Stimulated activated CD4-positive, alpha-beta T cell treated with anti-CD3 and anti-CD28 coated beads, Interleukin-1b, Interleukin-23, amount 100 ng/mL, for 1 hour (primary cell): ENCODE measurements at places on chromosomes 7 and 10.
A peak's percentile ranks its signal among the peaks of the same experiment; 100 is the strongest.

DNA sequence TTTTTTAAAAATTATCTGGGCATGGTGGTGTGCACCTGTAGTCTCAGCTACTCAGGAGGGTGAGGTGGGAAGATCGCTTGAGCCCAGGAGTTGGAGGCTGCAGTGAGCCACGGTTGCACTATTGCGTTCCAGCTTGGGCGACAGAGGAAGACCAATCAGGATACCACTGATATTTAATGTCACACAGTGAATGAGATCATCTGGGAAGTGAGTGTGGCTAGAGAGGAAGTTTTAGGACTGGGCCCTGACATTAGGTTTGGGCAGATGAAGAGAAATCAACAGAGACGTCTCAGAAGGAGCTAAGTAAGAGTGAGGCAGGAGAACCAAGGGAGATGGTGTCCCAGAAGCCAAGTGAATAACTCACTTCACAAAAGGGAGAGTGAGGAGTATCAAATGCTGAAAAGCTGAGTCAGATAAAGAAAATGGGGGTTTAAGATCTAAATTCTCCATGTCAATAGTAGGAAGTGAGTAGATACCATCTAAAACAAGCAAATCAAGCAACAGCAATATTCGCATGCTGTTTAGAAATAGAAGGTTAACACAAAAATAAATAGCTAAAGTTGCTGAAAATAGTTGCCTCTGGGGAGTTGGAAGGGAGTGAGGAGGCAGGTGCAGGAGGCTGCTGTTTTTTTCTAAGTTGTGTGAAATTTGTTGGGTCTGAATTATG is 11.5 kb downstream of the PILRA start:
- no peak for DNase-seq

GRCh38 chr7:100825751-100826513 is 1.4 kb downstream of the EPHB4 start:
- no peak for DNase-seq

DNA sequence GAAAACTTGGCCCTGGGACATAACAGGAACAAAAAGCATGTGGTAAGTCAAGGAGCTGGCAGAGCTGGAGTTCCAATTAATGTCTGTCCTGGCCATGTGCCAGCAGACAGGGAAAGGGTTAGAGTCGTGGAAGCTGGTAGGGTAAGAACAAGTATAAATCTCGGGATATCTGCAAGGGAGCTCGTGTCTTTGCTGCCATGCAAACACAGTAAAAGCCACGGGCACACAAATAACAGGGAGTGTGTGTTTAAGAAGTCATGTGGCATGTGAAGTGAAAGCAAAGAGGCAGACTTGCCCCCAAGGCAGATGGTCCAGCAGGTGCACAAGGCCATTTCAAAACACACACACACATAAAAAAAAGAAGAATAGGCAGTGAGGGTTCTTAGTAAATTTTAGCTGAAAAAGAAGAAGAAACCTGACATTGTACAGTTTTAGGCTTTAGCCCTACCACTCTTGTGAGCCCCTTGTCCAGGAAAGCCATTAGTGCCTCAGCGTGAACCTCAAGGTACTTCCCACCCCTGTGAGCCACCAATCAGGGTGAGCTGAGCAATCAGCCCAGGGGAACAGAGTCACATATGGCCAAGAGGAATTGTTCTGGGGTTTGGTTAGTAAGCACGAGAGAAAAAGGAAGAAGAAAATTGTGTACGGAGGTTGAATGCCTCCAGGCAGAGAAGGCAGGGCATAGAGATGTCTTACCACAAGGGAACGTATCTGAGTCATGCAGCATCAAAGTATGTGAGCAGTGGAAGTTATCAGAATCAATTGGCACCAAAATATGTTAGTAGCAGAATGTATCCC is 32.8 kb upstream of the ARHGAP12 start:
- no peak for DNase-seq

- DNase-seq: peak; percentile 36
These were observed 2.2 kb upstream of the CUX1 start for GRCh38 chr7:101814991-101815825.

DNA sequence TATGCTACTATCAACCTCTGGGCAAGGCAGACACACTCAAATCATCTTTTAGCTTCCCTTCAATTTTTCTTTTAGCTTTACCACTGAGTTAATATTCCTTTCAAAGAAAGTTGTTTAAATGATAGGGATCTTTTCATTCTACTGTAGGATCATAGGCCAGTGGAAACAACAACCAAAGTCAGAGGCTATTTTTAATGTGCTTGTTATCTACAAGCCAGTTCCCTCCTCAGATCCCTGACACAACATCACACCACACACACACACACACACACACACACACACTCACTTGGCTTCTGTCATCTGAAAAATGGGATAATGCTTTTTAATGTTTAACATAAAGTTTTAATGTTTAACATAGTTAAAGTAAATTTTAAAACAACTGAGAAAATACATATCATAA is 106.7 kb upstream of the CAV2 start:
- no peak for DNase-seq

- no peak for DNase-seq
These were observed 172.4 kb downstream of the FZD1 start for GRCh38 chr7:91436655-91437054.

- no peak for DNase-seq
These were observed 17.6 kb downstream of the RSU1 start for GRCh38 chr10:16799621-16800020.

DNA sequence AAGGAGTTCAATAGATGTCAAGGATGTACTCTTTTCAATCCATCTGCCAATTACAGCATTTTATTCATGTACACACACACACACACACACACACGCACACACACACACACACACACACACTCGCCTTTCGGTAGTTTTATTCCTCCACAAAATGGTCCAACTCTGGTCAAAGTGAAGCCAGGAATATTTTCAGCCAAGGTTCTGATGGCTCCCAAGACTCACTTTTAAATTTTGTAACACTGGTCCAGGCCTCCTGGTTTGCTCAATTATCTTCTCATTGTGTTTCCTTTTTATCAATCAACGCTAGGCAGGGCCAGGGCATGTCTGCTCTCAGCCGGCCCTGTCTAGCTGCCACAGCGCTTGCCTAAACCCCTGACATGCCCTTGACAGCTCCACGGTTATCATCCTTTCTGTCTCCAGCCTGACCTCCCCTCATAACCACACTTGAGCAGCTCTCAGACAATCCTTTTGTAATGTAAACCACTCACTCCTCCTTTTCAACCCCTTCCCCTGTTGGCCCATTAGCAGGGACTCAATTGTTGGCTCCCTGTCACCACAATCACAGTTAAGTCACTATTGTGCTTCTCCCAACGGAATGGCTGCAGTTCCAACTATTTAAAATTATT is 115.1 kb downstream of the ICA1 start:
- DNase-seq: no peak

DNA sequence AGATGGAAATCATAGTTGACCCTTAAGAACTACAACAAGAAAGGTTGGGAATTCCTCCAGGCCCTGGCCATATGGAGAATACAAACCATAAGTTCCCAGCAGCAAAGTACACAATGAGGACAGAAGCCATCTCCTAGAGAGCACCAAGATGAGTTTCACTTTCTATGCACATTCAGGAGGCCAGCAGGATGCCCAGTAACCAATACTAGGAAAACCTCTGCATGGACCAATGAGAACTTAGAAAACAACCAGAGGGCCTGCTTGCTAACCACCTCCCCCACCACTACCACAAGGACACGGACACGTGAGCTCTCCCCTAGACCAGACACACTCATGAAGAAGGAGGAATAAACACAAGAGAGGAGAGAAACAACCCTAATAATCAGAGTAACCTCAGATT is 56.3 kb downstream of the IFIT5 start:
- no peak for DNase-seq

DNA sequence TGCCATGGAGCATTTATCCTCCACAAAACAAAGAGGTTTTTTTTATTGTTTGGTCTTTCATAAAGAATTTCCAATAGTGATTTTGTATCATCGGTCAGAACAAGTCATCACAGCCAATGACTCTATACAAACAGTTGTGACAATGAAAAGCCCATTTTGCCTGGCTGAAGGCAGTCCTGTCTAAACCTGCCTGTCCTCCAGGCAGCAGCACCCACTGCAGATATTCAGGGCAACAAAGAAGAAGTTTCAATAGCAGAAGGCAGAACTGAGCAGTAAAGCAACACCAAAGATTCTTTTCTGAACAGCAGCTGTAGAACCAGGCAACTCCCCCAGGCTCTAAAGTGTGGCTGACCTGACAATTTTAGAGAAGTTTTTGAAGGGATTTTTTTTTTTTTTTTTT is 169.4 kb downstream of the FGFR2 start:
- no peak for DNase-seq

DNA sequence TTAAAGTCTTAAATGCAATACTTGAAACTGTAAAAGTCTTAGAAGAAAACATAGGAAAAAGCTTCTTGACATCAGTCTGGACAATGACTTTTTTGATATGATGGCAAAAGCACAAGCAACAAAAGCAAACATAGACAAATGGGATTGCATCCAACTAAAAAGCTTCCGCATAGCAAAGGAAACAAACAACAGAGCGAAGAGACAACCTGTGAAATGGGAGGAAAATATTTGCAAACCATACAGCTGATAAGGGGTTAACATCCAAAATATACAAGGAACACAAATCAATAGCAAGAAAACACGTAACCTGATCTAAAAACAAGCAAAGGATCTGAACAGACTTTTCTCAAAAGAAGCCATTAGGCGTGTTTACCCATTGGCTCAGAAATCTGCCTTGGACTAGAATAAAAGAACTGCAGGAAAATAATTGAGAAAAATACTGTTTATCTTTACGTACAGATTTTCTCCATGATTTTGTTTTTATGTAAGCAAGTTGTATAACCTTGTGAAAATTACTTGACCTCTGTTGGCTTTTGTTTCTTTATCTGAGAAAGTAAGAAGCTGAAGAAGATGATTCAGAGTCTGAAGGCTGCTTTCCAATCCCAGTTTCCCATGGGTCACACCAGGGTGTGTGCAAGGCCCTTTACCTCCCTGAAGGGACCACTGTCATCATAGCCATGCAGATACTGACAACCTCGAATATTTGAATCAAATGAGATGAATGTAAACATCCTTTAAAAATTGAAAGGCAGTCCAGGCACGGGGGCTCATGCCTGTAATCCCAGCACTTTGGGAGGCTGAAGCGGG is 99.1 kb upstream of the LANCL2 start:
- DNase-seq: no peak

- no peak for DNase-seq
These were observed 4.3 kb downstream of the NEBL start for GRCh38 chr10:20892796-20893195.

GRCh38 chr10:77919713-77920108 is 6.8 kb downstream of the DLG5 start:
- no peak for DNase-seq

- DNase-seq: no peak
These were observed 38.4 kb upstream of the OIT3 start for GRCh38 chr10:72855129-72855528.

DNA sequence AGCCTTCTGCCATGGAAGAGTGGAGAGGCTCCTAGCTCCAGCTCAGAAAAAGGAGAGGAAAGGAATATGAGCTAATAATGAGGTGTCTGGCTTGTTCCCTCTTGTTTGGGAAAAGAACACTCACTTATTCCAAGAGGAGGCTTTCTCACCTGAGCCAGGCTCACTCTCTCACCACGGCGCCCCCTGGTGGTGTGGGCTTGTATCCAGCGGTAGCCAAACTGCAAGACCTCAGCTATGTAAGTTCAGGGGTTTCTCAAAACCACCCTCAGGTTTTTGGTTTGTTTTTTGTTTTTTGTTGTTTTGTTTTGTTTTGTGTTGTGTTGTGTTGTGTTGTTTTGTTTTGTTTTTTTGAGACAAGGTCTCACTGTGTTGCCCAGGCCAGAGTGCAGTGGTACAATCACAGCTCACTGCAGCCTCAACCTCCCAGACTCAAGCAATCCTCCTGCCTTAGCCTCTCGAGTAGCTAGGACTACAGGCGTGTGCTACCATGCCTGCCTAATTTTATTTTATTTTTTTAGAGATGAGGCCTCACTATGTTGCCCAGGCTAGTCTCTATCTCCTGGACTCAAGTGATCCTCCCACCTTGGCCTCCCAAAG is 124.0 kb downstream of the TMEM130 start:
- peak; percentile 64 for DNase-seq

GRCh38 chr10:29635711-29636144 is 957 bp upstream of the SVIL start:
- DNase-seq: no peak

GRCh38 chr10:15725603-15726002 is 5.9 kb upstream of the ITGA8 start:
- no peak for DNase-seq

- DNase-seq: no peak
These were observed 98.7 kb downstream of the PRTFDC1 start for GRCh38 chr10:24853661-24854060.

GRCh38 chr10:70140297-70140696 is 6.2 kb downstream of the TYSND1 start:
- no peak for DNase-seq

DNA sequence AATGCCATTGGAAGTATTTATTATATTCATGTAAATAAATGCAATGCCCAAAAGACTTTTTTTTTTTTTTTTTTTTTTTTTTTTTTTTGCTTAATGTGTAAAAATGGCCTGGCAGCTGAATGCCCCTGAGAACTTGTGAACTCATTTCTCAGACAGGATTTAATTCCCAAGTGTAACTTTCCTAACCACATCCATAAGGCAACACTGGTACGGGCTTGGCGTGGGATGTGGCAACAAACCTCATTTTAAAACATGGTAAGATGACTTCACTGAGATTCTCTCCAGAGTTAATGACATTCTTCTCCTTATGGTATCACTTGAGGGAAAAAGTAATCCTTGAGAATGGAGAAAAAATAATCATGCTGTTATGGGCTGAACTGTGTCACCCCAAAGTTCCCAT is 150.4 kb downstream of the DGKI start:
- no peak for DNase-seq

DNA sequence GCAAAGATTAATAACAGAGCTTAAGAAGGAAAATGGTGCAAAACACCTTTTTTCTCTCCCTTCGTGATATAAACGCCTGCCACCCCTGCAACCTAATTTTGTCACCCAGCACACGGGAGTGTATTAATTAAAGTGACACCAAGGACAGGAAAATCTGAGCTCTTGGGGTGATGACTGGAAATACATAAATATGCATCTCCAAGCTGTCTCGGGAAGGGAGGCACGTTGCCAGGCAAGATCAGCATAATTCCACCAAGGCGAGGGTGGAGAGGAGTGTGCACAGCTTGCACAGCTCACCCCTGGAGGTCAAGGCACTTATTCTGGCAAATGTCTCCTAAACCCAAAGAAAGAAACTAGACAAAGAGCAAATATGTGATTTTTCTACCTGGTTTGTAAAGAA is 700.9 kb downstream of the GRID1 start:
- DNase-seq: no peak
